HCT116 (cell line): ENCODE measurements at places on chromosomes 11 and 22. TPM values are rescaled to one million over a fixed set of nuclear protein-coding genes. Genes with fewer than 3 reads are reported as not detected.

DNA sequence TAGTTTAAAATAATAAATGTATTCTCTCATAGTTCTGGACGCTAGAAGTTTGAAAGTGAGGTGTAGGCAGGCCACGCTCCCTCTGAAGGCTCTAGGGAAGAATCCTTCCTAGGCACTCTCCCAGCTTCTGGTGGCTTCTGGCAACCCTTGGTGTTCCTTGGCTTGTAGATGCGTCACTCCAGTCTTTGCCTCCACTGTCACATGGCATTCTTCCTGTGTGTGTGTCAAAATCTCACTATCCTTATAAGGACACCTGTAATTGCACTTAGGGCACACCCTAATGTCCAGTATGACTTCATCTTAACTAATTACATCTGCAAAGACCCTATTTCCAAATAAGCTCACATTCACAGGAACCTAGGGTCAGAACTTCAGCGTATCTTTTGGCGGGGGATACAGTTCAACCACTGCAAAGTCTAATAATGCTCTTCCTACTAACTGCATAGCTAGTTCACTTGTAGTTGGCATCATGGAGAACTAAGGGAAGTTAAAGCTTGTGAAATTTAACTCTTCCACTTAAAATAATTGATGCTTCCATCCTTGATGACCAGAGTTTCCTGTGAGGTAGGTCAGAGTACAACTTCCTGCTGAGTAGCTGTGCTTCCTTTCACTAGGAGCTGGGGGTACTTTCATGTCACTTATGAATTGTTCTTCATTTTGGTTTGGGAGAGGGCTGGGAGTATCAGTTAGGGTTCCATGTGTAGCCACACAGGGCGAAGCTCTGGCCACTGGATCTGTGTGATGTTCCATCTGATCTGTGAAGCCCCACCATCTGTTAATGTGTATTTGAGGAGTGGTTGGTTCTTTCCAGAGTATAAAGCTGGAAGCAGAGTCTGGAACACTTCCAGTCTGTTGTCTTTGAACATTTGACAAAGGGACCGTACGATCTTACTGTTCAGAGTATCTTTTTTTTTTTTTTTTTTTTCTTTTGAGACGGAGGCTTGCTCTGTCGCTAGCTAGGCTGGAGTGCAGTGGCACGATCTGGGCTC is 10.5 kb downstream of the YWHAH start:
- H3K27ac ChIP-seq: no peak overlapping the region; the same call in 1 of the 2 replicates
- H3K27me3 ChIP-seq: no peaks in the 10 kb centered on the region
- H3K4me3 ChIP-seq: no peak overlapping the region
- peaks cover 40% of the 10 kb centered on the region for H3K36me3 ChIP-seq
- H3K4me1 ChIP-seq: 0 out of 2 replicates have a peak, but pooled peaks cover 7% of the 10 kb centered on the region
- DNase-seq: no peak

- DNase-seq: no peak
- H3K27ac ChIP-seq: no peak overlapping the region
Observed at GRCh38 chr11:16609769-16610168, 128.7 kb upstream of the C11orf58 start.

DNA sequence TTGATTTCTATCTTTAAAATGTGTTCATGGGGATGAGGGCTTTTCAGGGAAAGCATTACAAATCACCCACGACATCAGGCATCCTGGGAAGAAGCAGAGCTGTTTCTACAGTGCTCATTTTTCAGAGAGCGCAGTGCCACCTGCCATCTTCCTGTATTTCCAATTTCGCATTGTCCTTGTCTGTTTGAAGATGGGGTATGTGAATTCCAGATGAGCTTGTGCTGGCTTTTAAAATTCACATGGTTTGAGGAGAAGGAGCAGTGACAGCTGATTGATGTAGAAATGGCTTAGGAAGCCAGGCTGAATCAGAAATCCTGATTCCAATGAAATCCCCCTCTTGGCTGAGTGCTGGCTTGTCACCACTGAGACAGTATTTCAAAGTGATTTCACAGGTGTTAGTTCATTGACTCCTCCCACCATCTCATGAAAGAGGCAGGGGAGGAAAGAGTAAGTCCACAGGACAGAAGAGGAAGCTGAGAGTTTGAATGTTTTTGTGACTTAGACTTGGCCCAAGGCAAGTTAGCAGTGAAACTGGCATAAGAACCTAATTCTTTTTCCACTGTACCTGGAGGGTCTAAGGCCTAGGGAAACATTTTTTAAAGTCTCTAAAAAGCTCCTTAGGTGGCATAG is 344.6 kb upstream of the C11orf87 start:
- no peaks in the 10 kb centered on the region for H3K27me3 ChIP-seq
- no peak overlapping the region for H3K27ac ChIP-seq
- no peaks in the 10 kb centered on the region for H3K4me1 ChIP-seq
- DNase-seq: no peak
- no peak overlapping the region for H3K4me3 ChIP-seq

DNA sequence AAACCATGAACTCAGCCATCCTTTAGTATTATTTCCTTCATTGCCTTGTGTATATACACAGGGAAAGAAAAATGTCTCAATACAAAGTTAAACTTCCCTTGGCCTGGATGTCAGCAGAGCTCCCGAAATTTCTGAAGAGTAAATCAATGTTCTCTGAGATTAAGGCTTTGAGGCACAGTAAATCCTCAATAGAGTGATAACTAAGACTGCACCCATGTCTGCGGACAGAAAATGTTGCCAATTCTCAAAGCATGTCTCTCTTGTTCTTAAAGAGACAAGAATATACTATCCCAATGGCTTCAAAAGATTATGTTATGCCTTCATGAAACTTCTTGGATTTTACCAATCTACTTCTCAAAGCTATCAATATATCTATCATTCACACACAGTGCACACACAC is 1196.7 kb upstream of the TENM4 start:
- no peaks in the 10 kb centered on the region for H3K36me3 ChIP-seq
- H3K27ac ChIP-seq: no peak overlapping the region
- no peaks in the 10 kb centered on the region for H3K4me1 ChIP-seq
- no peak for DNase-seq
- no peak overlapping the region for H3K4me3 ChIP-seq

GRCh38 chr11:71935338-71935925 is 6.6 kb downstream of the RNF121 start:
- no peak for DNase-seq
- H3K36me3 ChIP-seq: no peaks in the 10 kb centered on the region; the same call in 1 of the 2 replicates
- H3K4me3 ChIP-seq: no peak overlapping the region

DNA sequence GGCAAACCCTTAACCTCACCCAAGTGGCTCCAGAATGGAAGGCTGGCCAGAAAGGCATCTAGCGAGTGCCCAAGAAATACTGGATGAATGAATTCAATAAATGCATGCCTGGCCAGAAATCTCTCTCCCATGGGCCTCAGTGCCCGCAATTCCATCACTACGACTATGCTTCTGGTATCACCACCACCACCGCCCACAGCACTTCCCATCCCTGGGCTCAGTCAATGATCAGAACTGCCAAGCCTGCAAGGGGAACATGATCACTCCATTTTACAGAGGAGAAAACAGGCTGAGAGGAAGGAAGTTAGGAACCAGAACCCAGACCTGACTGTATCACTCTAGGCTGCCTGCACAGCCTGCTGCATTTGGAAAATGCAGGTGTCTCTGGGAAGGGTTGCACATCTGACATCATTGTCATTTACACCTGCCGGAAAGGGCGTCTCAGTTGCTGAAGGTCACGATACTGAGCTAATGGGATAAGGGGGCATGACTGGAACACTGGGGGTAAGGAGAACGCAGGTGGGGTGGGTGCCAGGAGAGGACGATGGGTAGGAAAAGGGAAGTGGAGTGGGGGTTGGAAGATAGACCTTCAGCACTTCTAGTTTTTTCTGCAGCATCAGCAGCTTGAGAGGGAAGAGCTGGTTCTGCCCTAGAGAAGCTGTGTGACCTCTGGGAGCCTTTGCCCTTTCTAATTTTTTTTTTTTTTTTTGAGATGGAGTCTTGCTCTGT is 3.2 kb downstream of the GPR152 start:
- no peak overlapping the region for H3K4me3 ChIP-seq
- H3K27me3 ChIP-seq: no peaks in the 10 kb centered on the region
- no peak for DNase-seq
- peaks cover 1% of the 10 kb centered on the region; the same call in 1 of the 2 replicates for H3K4me1 ChIP-seq
- H3K27ac ChIP-seq: no peak overlapping the region
- no peaks in the 10 kb centered on the region for H3K36me3 ChIP-seq

GRCh38 chr22:35886309-35886708 is 142.3 kb downstream of the RBFOX2 start:
- H3K36me3 ChIP-seq: no peaks in the 10 kb centered on the region
- peaks cover 26% of the 10 kb centered on the region for H3K4me1 ChIP-seq
- no peak overlapping the region for H3K27ac ChIP-seq
- H3K27me3 ChIP-seq: no peaks in the 10 kb centered on the region
- H3K4me3 ChIP-seq: no peak overlapping the region

- peak overlapping the region; percentile 83 for H3K27ac ChIP-seq
- H3K36me3 ChIP-seq: no peaks in the 10 kb centered on the region
- H3K4me3 ChIP-seq: peak overlapping the region; percentile 80
- H3K4me1 ChIP-seq: peaks cover 40% of the 10 kb centered on the region
Observed at GRCh38 chr22:50326225-50326955, 422 bp downstream of the DENND6B start.

GRCh38 chr22:46050916-46051614 is 74.1 kb upstream of the WNT7B start:
- no peak overlapping the region for H3K4me3 ChIP-seq
- no peak overlapping the region for H3K27ac ChIP-seq
- no peaks in the 10 kb centered on the region for H3K36me3 ChIP-seq

DNA sequence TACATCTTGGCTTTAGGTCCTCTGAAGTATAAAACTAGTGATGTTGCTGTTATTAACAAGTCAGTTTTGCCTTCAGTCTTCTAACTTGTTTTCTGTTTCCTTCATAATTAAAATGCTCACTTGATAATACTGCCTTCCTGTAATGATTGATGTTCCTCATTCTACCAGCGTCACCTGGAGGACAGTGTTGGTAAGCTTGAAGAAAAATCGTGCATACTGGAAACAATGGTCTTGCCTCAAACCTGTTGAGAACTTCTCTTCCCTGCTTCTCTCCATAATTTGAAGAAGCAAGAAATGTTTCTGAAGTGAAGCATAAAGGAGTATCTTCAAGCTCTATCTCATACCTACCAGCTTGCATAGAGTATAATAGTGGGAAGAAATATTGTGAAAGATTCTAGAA is 3.0 kb downstream of the YWHAH start:
- peaks cover 24% of the 10 kb centered on the region for H3K4me1 ChIP-seq
- peaks cover 39% of the 10 kb centered on the region; the same call in 1 of the 2 replicates for H3K36me3 ChIP-seq
- H3K27me3 ChIP-seq: no peaks in the 10 kb centered on the region
- H3K4me3 ChIP-seq: no peak overlapping the region
- H3K27ac ChIP-seq: peak overlapping the region; percentile 98; the same call in 1 of the 2 replicates

- no peak for DNase-seq
- H3K36me3 ChIP-seq: no peaks in the 10 kb centered on the region
- no peaks in the 10 kb centered on the region for H3K27me3 ChIP-seq
- H3K4me1 ChIP-seq: no peaks in the 10 kb centered on the region
- H3K27ac ChIP-seq: no peak overlapping the region
Observed at GRCh38 chr11:125873881-125874555, 13.4 kb upstream of the HYLS1 start.

DNA sequence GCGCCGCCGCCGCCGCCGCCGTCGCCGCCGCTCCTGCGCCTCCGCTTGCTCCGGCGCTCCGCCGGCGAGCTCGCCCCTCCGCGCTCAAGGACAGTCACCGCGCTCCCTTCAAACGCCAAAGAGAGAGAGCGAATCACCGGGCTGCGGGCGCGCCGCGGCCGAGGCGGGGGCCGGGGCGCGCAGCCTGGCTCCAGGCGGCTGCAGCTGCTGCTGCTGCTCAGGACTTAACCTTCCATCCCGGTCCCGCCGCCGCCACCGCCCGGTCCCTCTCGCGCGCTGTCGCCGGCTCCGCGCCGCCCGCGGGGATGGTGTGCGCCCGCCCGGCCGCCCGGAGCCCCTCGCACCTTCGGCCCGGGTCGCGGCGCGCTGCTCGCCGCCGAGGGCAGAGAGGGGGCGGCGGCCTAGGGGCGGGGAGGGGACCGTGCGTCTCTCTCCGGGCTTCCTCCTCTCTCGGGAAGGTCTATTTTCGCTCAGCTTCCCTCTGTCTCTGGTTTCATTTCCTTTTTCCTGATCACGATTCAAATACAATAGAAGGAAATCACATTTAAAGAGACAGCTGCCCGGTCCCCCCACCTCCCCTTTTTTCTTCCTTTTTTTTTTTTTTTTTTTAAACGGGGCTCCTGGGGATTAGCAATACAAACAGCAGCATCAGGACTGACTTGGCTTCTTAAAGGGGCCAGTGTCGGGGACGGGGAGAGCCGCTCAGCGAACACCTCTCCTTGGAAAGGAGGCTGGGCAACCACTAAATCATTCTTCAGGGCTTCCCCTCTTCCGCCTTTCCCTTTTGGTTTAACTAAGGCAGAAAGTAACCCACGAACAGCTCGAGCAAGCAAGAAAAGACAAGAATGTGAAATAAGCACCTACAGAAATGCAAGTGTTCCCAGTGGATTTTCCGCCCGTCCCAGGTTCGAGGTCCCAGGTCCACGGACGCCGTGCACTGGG is 22.1 kb downstream of the LMO2 start:
- H3K27me3 ChIP-seq: 0 out of 2 replicates have a peak, but pooled peaks cover 11% of the 10 kb centered on the region
- no peaks in the 10 kb centered on the region for H3K36me3 ChIP-seq
- peak overlapping the region; percentile 50 for H3K4me3 ChIP-seq
- H3K4me1 ChIP-seq: peaks cover 4% of the 10 kb centered on the region; the same call in 1 of the 2 replicates

- H3K4me3 ChIP-seq: no peak overlapping the region
- no peaks in the 10 kb centered on the region for H3K27me3 ChIP-seq
- DNase-seq: no peak
- H3K27ac ChIP-seq: no peak overlapping the region
- no peaks in the 10 kb centered on the region for H3K4me1 ChIP-seq
- H3K36me3 ChIP-seq: peaks cover 54% of the 10 kb centered on the region
Observed at GRCh38 chr11:70338594-70338993, 59.7 kb upstream of the CTTN start.

GRCh38 chr11:14503023-14503422 is 3.4 kb upstream of the COPB1 start:
- no peak overlapping the region for H3K27ac ChIP-seq
- H3K36me3 ChIP-seq: peaks cover 33% of the 10 kb centered on the region
- DNase-seq: no peak
- H3K27me3 ChIP-seq: no peaks in the 10 kb centered on the region
- no peak overlapping the region for H3K4me3 ChIP-seq
- peaks cover 7% of the 10 kb centered on the region; the same call in 1 of the 2 replicates for H3K4me1 ChIP-seq

The BATF2 gene
- 2.1 TPM for total RNA-seq

The PANX2 gene
- 8.0 TPM for total RNA-seq

The CRYBB2 gene
- total RNA-seq: not detected

The RNF214 gene
- total RNA-seq: 29.3 TPM

The TUG1 gene
- total RNA-seq: 45.0 TPM

The TPH1 gene
- 0.42 TPM for total RNA-seq

The SGSM1 gene
- 5.1 TPM for total RNA-seq

The CPSF7 gene
- 110 TPM for total RNA-seq

The TRIM6 gene
- 3.0 TPM for total RNA-seq

The CARNS1 gene
- 1.0 TPM for total RNA-seq
